SK-N-MC (cell line): ENCODE measurements at places on chromosomes 4 and X.

DNA sequence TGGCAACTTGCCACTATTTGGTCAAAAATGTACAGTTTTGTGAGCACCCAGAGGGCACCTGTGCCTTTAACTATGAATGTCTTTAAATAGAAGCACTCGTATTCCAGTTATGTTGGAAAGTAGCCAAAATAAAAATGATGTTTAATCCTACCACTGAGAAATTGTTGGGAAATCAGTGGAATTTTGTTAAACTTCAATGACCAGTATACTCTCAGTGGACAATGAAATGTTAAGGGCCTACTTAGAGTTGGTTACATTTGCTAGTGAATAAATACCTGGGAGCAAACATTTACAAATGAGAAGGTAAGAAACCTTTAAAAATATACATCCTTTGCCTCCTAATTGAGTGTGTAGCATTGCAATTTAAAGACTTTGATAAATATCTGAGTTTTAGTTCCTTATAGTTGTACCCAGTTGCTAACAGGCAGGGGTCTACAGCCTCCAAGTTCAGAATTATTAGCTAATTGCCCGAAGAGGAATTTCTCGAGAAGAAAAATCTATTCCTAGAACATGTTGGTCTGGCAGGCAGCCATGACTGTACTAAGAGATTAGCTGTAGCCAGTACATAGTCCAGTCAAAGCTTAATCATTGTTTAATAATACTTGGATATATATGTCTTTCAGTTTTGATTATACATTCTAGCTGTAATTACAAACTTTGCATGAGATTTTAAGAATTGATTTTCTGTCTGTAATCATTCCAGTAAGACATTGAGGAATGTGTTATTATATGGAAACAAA is 93.2 kb downstream of the IL1RAPL2 start:
- no peak for DNase-seq

DNA sequence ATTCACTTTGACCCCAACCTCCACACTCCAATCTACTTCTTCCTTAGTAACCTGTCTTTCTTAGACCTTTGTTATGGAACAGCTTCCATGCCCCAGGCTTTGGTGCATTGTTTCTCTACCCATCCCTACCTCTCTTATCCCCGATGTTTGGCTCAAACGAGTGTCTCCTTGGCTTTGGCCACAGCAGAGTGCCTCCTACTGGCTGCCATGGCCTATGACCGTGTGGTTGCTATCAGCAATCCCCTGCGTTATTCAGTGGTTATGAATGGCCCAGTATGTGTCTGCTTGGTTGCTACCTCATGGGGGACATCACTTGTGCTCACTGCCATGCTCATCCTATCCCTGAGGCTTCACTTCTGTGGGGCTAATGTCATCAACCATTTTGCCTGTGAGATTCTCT is 344 bp downstream of the OR13H1 start:
- no peak for DNase-seq

DNA sequence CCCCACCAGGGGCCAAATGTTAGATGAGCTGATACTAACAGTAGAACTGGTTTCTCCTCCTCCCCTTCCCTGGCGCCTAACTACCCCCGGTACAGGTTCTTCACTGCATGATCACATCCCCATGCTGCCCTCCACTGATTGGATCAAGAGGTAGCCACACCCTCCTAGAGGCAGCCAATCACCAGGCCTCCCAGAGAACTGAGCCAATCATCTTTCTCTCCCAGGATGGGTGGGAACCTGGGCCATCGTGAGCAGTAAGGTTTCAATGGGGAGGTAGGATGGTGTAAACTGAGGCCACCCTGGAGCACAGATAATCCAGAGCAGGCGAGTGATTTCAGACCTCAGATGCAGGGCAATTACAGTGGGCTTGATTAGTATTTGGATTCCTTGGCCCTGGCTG is 64.2 kb downstream of the PPP2R2C start:
- no peak for DNase-seq

GRCh38 chr4:24143741-24144140 is 253.9 kb upstream of the PPARGC1A start:
- no peak for DNase-seq

GRCh38 chrX:12906046-12906761 is at the start of gene TLR8:
TLR8 (plus strand) TSS chrX:12906620; CDS start chrX:12906707, 87 bp downstream.
- no peak for DNase-seq
